Activated T-cell treated with anti-CD3 and anti-CD28 coated beads, Interleukin-2, amount 50 U/mL, for 48 hours (primary cell): ENCODE measurements at places on chromosomes 6 and 20.

GRCh38 chr20:54197621-54198604 lies 10.0 kb upstream of the PFDN4 start:
- no peak for DNase-seq

- no peak for DNase-seq
Observed at GRCh38 chr20:46438156-46438750, 31.8 kb upstream of the ELMO2 start.

DNA sequence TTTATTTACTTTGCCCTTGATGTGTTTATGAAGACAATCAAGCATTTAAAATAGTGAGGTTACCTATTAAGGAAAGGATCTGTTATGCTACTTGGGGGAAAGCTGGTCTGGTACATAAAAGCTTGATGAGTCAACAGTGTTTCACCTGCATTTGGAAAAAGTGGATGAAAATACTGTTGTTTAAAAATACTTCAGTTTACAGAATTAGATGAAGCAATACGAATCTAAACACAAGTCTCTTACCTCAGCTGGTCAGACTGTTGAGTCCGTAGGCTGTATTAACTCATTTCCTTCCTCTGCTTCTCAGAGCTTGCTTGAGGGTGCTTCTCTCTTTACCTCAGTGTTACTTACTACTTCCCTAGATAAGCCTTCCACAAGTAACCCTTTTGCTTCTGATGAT lies 36.1 kb downstream of the NKX2-4 start:
- DNase-seq = no peak

GRCh38 chr6:30130887-30131862 lies 4.8 kb upstream of the TRIM40 start:
- DNase-seq = peak; percentile 64

DNA sequence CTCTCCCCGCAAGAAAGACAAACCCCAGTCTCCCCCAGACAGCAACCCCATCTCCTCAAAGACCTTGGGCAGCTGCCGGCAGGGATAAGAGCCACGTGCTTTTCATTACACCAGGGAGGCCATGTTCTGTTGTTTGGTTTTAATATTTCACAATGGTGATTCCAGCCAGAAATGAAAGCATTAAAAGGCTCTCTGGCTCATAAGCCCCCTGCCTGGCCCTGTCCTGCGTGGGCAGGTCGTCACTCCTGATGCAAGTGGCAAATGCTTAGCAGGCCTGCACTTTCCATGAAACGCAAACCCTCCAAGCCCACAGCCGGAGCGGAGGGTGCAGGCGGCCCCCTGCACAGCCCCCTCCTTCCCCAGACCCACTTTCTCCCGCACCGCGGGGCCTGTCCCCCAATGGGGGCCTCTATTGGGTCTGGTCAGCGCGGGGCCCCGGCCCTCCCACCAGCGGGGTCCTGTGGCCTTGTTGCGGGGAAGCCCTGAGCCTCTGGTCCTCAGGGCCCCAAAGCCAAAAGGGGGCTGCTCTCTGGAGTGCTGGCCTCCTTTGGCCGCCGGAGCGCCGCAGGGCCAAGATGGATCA lies 77.2 kb downstream of the TMEM242 start:
- no peak for DNase-seq

- peak; percentile 88 for DNase-seq
Observed at GRCh38 chr6:30810813-30811339, 66.5 kb upstream of the IER3 start.

DNA sequence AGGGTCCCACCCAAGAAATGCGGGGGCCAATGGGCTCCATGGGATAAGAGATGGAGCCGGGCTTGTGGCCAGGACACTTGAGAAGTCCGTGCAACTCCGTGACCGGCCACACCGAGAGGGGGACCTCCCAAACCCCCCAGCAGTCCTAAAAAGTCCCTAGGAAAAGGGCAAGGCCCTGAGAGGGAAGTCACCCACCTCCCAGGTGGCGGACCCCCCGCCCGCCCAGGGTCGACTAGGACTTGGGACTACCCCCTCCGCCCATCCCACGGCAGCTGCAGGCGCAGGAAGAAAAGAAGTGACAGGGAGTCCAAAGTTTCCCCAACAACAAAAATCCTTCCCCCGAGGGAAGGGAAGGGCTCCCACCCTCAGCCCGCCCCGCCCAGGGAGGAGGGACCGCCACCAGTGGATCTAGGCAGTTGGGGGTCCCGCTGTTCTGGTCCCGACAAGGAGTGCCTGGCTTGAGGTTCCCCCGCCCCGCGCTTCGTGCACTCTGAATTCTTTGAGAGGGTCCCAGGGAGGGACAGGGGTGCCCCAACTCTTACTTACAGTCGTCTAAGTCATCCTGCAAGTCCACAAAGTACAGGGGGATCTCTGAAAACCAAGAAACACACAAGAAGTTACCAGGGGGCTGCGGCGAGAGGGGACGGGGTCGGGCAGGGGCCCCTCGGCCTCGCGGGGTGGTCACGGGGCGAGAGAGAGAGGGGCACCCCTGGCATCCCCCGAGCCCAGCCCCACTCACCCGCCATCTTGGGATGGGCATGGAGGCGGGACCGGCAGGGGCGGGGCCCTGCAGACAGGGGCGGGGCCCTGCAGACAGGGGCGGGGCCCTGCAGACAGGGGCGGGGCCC lies 611 bp upstream of the RAB22A start:
- DNase-seq = peak; percentile 73
